Ascending aorta (tissue), 2 donors: ENCODE measurements at places on chromosomes 4 and X. TPM values are rescaled to one million over a fixed set of nuclear protein-coding genes. Genes with fewer than 3 reads are reported as not detected.

- no peak for DNase-seq
These were observed 59.8 kb downstream of the ACOX3 start for GRCh38 chr4:8380511-8381415.

DMP1 gene
- total RNA-seq, result not detected

DNA sequence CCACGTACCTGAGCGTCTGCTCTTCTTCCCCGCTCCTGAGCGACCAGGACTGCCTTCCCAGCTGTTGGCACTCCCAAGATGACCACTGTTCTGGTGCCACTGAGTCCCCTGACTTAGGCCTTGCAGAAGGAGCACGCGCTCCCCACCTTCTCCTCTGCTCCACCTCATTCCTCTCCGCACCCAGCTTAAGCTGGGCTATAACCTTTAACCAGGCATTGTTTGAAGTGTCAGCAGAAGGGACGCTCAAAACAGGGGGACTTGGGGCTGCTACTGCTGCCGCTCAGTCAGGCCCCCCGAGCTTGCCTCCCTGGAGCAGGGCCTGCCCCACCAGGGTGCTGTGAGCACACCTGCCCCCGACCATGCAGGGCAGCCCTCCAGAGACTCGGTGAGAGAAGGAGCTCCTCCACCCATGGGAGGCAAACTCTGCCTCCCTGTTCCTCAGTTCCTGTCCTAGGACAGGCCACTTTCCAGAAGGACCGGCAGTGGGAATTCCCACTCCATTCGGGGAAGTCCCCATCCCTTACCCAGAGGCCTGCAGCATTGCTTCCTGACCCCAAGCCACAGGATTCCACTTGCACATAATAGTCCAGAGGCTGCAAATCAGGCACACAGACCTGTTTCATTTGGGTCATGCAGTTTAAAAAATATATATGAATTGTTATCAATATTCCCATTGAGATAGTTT lies 99.7 kb upstream of the ENPP6 start:
- DNase-seq, result no peak

MAGEB1 gene
- not detected for total RNA-seq

DNA sequence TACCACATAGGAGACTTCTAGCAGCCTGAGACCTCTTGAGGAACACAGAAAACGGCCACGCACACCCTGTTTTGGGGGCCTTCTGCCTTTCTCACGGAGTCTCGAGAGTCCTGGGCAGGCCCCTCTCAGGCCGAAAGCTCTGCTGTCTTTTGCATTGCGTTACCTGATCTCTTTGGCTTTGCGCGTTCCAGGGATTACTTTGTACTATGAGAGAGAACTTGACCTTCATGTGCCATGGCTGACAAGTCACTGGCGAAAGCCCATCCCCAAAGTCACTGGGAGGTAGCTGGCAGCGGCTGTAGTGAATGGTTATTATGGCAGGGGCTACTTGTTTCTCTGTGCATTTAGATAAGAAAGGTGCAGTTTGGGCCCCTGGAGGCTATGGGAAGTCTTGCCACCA lies 8.0 kb upstream of the NAT8L start:
- DNase-seq, result no peak

YIPF7 gene
- total RNA-seq, result not detected

MAGIX gene
- 0.32 TPM for total RNA-seq

GRCh38 chrX:39509157-39509556 lies 588.6 kb downstream of the BCOR start:
- no peak for DNase-seq

- DNase-seq, result no peak
These were observed 312.2 kb downstream of the DCTD start for GRCh38 chr4:182604953-182605352.

- DNase-seq, result no peak
These were observed 47.2 kb downstream of the GBA3 start for GRCh38 chr4:22739968-22740367.

GRCh38 chrX:108993909-108994308 lies 257.5 kb upstream of the IRS4 start:
- no peak for DNase-seq

- no peak for DNase-seq
These were observed 28.2 kb upstream of the HUWE1 start for GRCh38 chrX:53714580-53715345.

- DNase-seq, result no peak
These were observed 103.6 kb downstream of the PRKX start for GRCh38 chrX:3609810-3610209.

DNA sequence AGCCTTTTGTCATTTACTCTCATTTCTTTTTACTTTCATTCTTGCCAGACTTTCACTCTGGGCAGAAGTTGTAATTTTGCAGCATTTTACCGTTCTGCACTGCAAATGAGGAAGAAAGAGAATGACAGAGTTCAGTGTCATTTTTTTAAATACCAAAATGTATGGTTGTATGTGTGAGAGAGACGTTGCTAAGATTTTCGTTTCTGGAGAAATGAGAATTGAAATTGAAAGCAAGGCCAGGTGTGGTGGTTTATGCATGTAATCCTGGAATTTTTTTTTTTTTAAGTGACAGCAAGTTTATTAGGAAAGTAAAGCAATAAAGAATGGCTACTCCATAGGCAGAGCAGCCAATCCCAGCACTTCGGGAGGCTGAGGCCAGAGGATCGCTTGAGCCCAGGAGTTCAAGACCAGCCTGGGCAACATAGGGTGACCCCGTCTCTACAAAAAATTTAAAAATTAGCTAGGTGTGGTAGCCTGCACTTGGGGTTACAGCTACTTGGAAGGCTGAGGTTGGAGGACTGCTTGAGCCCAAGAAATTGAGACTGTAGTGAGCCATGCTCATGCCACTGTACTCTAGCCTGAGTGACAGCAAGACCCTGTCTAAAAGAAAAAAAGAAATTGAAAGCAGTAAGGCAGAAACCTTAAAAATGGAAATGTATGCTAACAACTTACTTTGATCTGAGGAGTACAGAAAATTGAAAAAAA lies 12.9 kb downstream of the DCK start:
- no peak for DNase-seq
